ENCODE measurements at places on chromosomes 2 and 18. TPM values are rescaled to one million over a fixed set of nuclear protein-coding genes. Genes with fewer than 3 reads are reported as not detected.
A peak's percentile ranks its signal among the peaks of the same experiment; 100 is the strongest.

The SERPINB10 gene
- total RNA-seq = not detected

The LIMS3 gene
- 3.2 TPM for total RNA-seq

The CYTIP gene
- 0.16 TPM for total RNA-seq

The SLC39A6 gene
- 81.3 TPM for total RNA-seq

The DYNAP gene
- not detected for total RNA-seq

The IL36G gene
- total RNA-seq = not detected

The TEKT4 gene
- not detected for total RNA-seq

The DSG1 gene
- 0.05 TPM for total RNA-seq

DNA sequence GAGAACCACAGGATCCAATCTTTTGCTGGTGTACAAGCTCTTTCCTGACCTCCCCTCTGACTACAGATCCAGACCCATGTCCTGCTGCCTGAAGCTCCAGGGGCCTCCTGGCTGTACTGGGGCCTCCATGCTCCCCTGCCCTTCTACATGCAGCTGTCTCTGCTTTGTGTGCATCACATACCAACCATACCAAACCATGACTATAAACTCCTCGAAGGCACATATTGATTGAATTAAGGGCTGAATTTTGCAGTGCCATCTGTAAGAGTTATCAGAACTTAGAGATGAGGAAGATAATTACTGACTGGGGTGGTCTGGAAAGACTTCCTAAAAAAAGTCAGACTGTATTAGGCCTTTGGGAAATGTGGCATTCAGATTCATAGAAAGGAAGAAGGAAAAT lies 139.9 kb upstream of the CXCR4 start:
- no peak for DNase-seq
- H3K36me3 ChIP-seq = no peaks in the 10 kb centered on the region
- no peak overlapping the region for H3K4me3 ChIP-seq
- no peak overlapping the region for H3K27ac ChIP-seq

DNA sequence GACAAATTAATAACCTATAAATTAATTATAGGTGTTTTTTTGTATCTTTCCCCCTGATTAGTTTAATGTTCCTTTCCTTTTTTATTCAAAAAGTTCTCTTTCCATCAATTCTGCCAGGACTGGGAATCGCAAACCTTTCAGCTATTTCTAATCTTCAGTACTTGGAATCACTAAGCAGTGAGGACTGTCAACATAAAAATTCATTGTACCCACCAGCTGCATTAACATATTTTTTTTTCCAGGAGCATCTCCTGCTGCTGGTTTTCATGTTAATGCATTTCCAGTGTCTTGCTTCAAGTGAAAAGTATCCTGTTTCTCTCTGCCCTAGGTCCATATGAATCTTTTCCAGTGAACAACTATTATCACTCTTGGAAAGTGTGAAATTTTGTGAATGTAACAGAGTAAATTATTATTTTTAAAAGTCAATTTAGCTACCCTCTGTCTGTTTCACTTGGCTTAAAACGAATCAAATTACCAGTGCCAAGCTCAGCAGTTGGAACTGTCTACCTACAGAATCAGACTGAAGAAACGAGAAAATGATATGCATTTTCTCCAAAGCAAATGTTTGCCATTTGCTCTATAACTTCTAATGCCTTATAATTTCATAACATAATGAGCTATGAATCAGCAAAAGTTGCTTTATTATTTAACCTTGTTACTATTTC lies 804.4 kb downstream of the EPHA4 start:
- H3K4me1 ChIP-seq = no peaks in the 10 kb centered on the region
- no peak overlapping the region for H3K4me3 ChIP-seq
- no peak overlapping the region for H3K27ac ChIP-seq
- no peaks in the 10 kb centered on the region for H3K36me3 ChIP-seq
- no peaks in the 10 kb centered on the region for H3K27me3 ChIP-seq

GRCh38 chr2:199468561-199469513 lies 11.1 kb upstream of the SATB2 start:
- H3K36me3 ChIP-seq = no peaks in the 10 kb centered on the region
- H3K27ac ChIP-seq = no peak overlapping the region
- H3K4me1 ChIP-seq = peaks cover 14% of the 10 kb centered on the region
- H3K27me3 ChIP-seq = peaks cover 80% of the 10 kb centered on the region
- DNase-seq = no peak

- no peak overlapping the region for H3K4me3 ChIP-seq
- peaks cover 6% of the 10 kb centered on the region for H3K27me3 ChIP-seq
- H3K4me1 ChIP-seq = peaks cover 36% of the 10 kb centered on the region
- DNase-seq = no peak
Measured at GRCh38 chr2:69693059-69693774, 48.7 kb upstream of the ANXA4 start.

DNA sequence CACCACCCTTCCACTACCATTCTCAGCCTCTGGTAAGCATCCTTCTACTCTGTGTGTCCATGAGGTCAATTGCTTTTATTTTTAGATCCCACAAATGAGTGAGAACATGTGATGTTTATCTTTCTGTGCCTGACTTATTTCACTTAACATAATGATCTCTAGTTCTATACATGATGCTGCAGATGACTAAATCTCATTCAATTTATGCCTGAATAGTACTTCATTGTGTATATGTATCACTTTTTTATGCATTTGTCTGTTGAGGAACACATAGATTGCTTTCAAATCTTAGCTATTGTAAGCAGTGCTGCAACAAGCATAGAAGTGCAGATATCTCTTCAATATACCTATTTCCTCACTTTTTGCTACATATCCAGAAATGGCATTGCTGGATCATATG lies 733.3 kb downstream of the SUCLG1 start:
- H3K27ac ChIP-seq = no peak overlapping the region
- H3K27me3 ChIP-seq = no peaks in the 10 kb centered on the region
- no peaks in the 10 kb centered on the region for H3K4me1 ChIP-seq
- no peaks in the 10 kb centered on the region for H3K36me3 ChIP-seq
- H3K4me3 ChIP-seq = no peak overlapping the region

DNA sequence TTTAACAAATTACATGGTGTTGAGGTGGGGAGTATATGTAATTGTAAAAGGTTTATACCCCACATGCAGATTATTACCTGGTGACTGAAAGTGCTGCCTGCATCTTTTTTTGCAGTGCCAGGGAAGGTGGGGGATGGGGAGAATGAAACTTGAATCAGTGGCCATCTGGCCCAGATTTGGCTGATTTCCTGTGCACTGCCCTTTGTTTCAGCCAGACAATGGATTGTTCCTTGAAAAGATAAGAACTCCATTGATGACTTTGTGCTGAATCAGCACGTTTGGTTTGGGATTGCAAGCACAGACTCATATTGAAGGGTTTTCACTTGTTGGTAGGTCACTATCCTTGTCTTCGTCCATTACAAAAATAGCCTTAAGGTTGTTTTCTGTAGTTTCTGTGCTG lies 20.9 kb downstream of the GREB1L start:
- no peaks in the 10 kb centered on the region for H3K36me3 ChIP-seq
- no peak for DNase-seq
- peaks cover 5% of the 10 kb centered on the region for H3K4me1 ChIP-seq
- no peak overlapping the region for H3K4me3 ChIP-seq
- no peaks in the 10 kb centered on the region for H3K27me3 ChIP-seq
- no peak overlapping the region for H3K27ac ChIP-seq

DNA sequence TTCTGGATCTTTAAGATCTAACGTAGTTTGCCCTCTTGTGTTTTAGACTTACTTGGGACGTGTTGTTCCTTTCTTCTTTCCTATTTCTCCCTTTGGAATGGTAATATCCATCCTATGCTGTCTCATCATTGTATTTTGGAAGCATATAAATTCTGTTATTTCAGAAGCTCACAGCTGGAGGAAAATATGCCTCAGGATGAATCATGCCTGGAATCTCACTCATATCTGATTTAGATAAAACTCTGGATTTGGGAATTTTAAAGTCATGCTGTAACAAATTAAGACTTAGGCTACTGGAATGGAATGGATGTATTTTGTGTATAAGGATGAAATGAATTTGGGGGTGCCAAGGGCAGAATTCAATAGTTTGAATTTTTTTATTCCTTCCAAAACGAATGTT lies 245.2 kb upstream of the GULP1 start:
- no peaks in the 10 kb centered on the region for H3K27me3 ChIP-seq
- no peak overlapping the region for H3K4me3 ChIP-seq
- peaks cover 6% of the 10 kb centered on the region for H3K4me1 ChIP-seq

GRCh38 chr2:109375656-109376055 lies 238.1 kb downstream of the SEPTIN10 start:
- H3K27ac ChIP-seq = no peak overlapping the region
- DNase-seq = no peak
- no peaks in the 10 kb centered on the region for H3K36me3 ChIP-seq
- no peaks in the 10 kb centered on the region for H3K27me3 ChIP-seq
- no peak overlapping the region for H3K4me3 ChIP-seq

- DNase-seq = peak; percentile 37
- no peak overlapping the region for H3K4me3 ChIP-seq
- H3K27me3 ChIP-seq = no peaks in the 10 kb centered on the region
- no peaks in the 10 kb centered on the region for H3K36me3 ChIP-seq
- peaks cover 19% of the 10 kb centered on the region for H3K4me1 ChIP-seq
- H3K27ac ChIP-seq = no peak overlapping the region
Measured at GRCh38 chr2:230721712-230722111, 9.1 kb downstream of the CAB39 start.

DNA sequence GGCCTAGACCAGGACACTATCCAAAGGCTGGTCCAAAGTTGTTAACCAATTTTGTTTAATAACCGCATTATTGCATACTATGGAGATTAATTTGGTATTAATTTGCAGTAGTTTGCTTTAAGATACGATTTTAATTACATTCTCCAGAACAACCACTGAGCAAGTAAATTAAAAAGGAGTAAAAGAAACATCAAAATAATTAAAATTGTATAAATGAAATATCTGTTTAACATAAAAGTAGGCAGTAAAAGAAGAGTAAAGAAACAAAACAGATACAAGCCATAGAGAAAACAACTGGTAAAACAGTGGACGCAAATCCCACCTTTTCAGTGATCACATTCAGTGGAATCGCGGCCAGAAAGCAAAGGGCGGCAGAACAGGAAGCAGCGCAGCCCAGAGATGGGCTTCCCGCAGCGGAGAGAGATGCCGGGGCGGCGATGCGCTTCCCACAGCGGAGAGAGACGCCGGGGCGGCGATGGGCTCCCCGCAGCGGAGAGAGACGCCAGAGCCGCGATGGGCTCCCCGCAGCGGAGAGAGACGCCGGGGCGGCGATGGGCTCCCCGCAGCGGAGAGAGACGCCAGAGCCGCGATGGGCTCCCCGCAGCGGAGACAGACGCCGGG lies 176.8 kb downstream of the RTP5 start:
- H3K4me1 ChIP-seq = no peaks in the 10 kb centered on the region
- H3K4me3 ChIP-seq = no peak overlapping the region

GRCh38 chr18:62523631-62524439 lies 1.0 kb downstream of the ZCCHC2 start:
- peak overlapping the region; percentile 23 for H3K27ac ChIP-seq
- H3K4me1 ChIP-seq = peaks cover 12% of the 10 kb centered on the region
- H3K27me3 ChIP-seq = peaks cover 2% of the 10 kb centered on the region
- peak; percentile 56 for DNase-seq

DNA sequence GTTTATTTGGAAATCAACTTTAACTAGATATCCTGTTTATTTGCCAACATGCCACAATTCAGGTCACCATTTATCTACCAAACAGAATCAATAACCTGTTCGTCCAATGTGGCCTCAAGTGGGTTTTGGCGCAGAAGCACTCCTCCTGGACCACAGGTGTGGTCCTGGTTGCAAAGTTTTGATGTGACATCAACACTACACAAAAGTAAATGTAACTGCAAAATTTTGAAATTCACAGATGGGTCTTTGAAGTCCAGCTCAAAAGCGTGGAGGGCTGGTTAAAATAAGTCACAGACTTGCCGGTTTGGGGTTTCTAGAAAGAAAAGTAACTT lies 474 bp upstream of the GCA start:
- H3K4me3 ChIP-seq = peak overlapping the region; percentile 79
- no peaks in the 10 kb centered on the region for H3K4me1 ChIP-seq
- DNase-seq = no peak
- no peak overlapping the region for H3K27ac ChIP-seq

DNA sequence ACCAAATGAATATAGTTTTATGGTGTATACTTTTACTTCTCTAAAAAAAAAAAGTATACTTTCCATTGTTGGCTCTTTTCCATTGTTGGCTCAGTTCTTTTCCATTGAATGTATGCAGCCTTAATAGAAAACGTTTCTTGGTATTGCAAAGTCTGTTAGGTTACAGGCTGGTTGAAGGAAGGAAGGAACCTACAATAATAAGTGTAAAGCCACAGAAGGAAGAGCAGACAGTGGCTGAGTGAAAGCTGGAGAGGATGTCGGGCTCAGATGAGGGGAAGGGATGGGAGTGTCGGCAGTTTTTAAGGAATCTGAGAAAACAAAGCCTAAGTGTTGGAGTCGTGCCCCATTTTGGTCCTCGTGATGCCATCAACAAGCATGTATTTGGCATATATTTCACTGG lies 6.8 kb downstream of the COPS8 start:
- no peak overlapping the region for H3K4me3 ChIP-seq
- peaks cover 15% of the 10 kb centered on the region for H3K36me3 ChIP-seq
- H3K27ac ChIP-seq = no peak overlapping the region
- peaks cover 10% of the 10 kb centered on the region for H3K4me1 ChIP-seq

DNA sequence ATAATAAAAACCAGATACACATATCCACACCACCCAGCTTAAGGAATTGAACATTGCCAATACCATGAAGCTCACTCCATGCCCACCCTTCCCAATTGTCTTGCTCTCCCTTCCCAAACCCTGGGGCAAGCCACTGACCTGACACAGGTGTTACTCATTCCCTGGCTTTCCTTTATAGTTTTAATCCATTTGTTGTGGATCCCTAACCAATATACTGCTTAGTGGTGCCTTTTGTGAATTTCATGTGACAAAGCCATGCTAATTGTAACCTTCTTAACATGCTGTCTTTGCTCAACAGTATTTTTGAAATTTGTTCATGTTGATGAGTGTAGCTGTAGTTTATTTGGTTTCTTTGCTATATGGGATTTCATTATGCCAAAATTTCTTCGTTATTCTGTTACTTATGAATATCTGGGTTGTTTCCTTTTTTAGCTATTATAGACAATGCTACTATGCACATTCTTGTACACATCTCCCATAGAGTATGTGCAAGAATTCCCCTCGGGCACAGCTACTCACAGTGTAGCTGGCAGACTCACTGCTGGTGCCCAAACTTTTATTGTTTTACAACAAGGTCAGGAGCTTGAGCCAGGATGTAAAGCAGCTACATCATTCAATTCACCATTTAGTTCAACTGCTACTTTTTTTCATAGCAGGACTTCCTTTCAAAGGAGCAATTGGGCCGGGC lies 90.8 kb upstream of the ATL2 start:
- no peaks in the 10 kb centered on the region for H3K36me3 ChIP-seq
- no peaks in the 10 kb centered on the region for H3K4me1 ChIP-seq
